ENCODE measurements at places on chromosomes 5 and 9.

- DNase-seq: no peak
Measured at GRCh38 chr9:18365651-18366050, 108.3 kb upstream of the ADAMTSL1 start.

GRCh38 chr5:106481374-106481773, 1189.4 kb downstream of the EFNA5 start:
- no peak for DNase-seq

GRCh38 chr9:68975365-68976043, 38.4 kb downstream of the PRKACG start:
- no peak for DNase-seq

DNA sequence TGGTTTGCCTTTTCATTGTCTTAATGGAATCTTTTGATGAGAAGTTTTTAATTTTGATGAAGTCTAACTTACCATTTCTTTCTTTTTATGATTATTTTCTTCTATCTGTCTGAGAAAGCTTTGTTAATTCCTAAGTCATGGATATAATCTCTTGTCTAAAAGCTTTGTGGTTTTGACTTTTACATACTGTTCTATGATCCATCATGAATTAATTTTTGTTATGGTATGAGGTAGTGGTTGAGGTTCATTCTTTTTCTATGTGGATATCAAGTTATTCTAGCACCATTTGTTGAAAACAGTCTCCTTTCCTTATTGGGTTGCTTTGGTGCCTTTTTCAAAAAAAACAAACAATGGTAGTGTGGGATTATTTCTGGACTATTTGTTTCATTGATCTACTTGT, 20.4 kb downstream of the FBXO10 start:
- DNase-seq: no peak

DNA sequence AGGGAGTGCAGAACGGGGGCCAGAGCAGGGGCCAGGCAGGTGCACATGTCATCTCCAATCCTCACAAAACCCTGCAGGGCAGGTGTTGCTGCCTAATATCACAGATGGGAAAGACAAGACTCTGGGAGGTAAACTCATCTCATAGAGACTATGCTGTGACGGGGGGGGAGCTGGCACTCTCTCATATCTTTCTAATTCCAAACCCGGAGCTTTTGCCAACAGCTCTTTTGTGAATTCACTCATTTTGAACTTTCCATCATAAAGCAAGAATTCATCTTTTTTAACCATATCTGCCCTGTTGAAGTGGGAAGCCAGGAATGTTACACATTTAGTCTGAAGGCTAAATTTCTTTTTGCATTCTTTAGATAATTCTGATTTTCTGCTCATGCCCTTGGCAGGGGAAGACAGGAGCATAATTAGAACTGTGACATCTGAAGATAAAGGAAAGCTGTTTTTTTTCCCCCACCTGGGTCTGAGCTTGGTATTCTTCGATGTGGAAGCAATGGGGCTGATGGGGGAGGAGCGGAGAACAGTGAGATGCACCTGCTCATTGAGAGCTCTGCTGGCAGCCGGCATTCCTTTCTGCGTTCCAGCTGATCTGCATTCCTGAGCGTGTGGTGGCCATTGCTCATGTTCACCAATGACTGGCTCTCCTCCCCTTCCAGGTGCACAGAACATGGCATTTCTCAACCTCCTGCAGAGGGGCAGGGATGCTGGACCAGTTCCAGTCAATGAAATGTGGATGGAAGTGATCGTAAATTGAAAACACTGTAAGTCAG, 159.2 kb downstream of the NSG2 start:
- DNase-seq: no peak

DNA sequence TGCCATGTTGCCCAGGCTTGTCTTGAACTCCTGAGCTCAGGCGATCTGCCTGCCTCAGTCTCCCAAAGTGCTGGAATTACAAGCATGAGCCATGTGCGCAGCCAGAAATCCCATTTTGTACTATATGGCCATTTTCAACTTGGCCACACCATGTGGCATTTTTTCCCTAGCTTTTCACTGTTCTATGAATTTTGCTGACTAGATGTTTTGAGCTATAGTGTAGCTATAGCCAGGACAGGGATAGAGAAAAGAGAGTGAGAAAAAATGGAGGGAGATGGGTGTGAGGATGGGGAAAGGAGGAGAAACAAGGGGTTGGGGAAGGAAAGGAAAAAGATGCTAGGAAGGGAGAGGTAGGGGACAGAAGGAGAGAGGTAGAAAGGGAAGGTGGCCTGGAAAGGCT, 46.4 kb downstream of the DMXL1 start:
- DNase-seq: no peak

All from germinal center (tissue), 1 donor.